ENCODE measurements at places on chromosomes 3 and 15.

- DNase-seq: no peak
Measured at GRCh38 chr3:89419647-89420241, 312.3 kb downstream of the EPHA3 start.

DNA sequence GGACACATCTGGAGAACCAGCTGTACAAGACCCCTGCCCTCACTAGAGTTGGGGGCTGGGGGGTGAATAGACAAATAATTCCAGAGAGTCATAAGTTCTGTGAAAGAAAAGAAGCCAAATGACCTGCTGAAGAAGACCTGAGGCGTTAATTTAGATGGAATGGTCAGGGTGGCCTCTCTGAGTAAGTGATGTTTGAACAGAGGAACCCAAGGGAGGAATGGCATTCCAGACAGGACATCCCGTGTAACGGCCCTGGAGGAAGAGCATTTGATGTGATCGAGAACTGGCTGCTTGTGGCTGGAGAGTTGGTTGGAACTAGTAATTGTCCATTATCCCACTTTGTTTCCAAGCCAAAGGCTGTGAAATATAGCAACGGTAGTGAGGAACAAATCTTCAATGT is 1.7 kb downstream of the NR2C2 start:
- DNase-seq: no peak

- no peak for DNase-seq
Measured at GRCh38 chr3:156718622-156719306, 44.4 kb downstream of the TIPARP start.

DNA sequence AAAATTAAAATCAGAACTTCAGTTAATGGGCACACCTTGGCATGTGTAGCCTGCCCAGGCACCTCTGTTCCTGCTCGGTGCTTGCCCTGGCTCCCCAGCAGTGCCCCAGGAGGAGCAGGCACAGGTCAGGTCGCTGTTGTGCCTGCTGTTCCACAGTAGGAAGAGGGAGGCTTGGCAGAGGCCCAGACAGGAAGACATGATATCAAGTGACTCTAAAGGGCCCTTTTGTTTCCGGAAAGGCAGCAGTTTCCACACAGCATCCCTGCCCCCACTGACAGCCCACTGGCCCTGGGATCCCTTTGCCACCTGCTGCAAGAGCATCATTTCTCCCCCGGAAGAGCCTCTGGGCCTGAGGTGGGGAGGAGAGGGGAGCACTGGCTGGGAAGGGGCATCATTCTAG is 40.5 kb upstream of the HES1 start:
- no peak for DNase-seq

DNA sequence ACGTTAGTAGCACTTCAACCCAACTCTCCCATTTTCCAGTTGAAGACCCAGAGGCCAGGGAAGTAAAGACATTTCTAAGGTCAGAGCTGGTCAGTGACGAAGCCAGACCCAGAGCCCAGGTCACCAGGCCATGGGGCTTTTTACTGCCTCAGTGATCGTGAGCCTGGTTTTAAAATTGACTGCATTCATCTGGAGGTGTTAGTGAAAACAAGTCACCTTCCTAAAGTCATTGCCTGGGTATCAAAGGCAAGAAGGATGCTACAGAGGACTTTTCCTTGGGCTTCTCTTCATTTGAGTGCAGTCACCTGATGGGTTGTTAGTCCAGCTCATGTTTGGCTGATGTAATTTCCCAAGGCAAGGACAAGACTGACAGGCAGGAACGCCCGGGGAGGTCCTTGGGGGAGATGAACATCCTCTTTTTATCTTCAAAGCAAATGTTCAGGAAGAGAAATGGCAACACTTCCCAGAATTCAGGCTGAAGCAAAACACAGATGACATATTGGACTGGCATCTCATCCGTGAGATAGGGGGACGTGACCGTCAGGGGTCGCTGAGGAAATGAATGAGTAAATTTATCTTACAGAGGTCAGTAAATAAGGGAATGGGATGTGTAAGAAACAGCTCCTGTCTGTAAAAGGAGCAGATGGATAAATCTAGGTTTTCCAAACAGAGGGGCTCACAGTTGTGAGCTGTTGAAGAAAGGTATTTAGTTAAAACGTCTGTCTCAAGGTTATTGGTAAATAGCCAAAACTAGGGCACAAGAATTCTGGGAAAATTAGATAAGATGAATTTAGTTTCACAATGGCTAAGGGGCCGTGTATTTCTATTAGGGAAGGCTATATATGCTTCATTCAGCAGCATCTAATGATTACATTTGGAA is 201.2 kb downstream of the OPA1 start:
- DNase-seq: no peak

GRCh38 chr3:30428251-30428650 is 178.2 kb upstream of the TGFBR2 start:
- no peak for DNase-seq

DNA sequence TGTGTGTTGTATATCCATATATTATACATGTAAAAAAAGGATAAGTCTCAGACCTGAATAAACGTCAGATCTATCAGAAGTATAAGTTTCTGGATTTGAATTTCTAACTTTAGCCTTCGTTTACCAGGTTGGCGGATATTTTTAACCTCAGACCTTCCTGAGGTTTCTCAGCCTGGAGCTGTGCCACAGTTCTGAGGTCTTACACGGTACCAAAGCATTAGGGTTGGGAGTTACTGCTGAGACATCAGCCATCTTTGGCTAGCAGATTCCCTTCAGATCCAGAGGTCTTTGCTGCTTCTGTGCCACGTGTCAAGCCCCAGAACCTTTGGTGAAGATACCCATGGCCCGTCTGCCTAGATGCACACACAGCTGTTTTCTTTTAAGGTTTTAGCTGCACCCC is 84.7 kb downstream of the PPP2R3A start:
- DNase-seq: no peak

GRCh38 chr3:40387895-40388254 is 891 bp downstream of the ENTPD3 start:
- no peak for DNase-seq

GRCh38 chr3:25801786-25802185 is 11.9 kb downstream of the OXSM start:
- DNase-seq: no peak
